ENCODE measurements at places on chromosomes 11 and 22. TPM values are rescaled to one million over a fixed set of nuclear protein-coding genes. Genes with fewer than 3 reads are reported as not detected.

- DNase-seq = peak; percentile 1
- H3K27ac ChIP-seq = no peak overlapping the region
- H3K4me3 ChIP-seq = peak overlapping the region; percentile 32
- H3K27me3 ChIP-seq = no peaks in the 10 kb centered on the region
Observed at GRCh38 chr11:47376107-47376524, 2.2 kb downstream of the SPI1 start.

GRCh38 chr11:38553148-38553547 is 1955.1 kb upstream of the RAG2 start:
- H3K4me3 ChIP-seq = no peak overlapping the region
- H3K27me3 ChIP-seq = no peaks in the 10 kb centered on the region
- no peaks in the 10 kb centered on the region for H3K36me3 ChIP-seq
- H3K4me1 ChIP-seq = peaks cover 2% of the 10 kb centered on the region
- no peak overlapping the region for H3K27ac ChIP-seq

- peaks cover 16% of the 10 kb centered on the region for H3K36me3 ChIP-seq
- DNase-seq = no peak
- H3K27me3 ChIP-seq = no peaks in the 10 kb centered on the region
- H3K4me3 ChIP-seq = no peak overlapping the region
- H3K4me1 ChIP-seq = no peaks in the 10 kb centered on the region
Observed at GRCh38 chr11:75265851-75266531, 25.4 kb downstream of the TPBGL start.

- no peak overlapping the region for H3K27ac ChIP-seq
- H3K36me3 ChIP-seq = no peaks in the 10 kb centered on the region
- H3K4me1 ChIP-seq = peaks cover 9% of the 10 kb centered on the region
- H3K27me3 ChIP-seq = no peaks in the 10 kb centered on the region
Observed at GRCh38 chr11:8252388-8252787, 11.3 kb downstream of the LMO1 start.

GRCh38 chr22:24338726-24339451 is 68.3 kb downstream of the SPECC1L start:
- peaks cover 4% of the 10 kb centered on the region for H3K4me1 ChIP-seq
- H3K36me3 ChIP-seq = peaks cover 44% of the 10 kb centered on the region
- H3K4me3 ChIP-seq = no peak overlapping the region
- H3K27ac ChIP-seq = peak overlapping the region; percentile 52

- peaks cover 9% of the 10 kb centered on the region for H3K4me1 ChIP-seq
- peaks cover 3% of the 10 kb centered on the region for H3K36me3 ChIP-seq
- DNase-seq = peak; percentile 46
- H3K27me3 ChIP-seq = peaks cover 2% of the 10 kb centered on the region
- H3K4me3 ChIP-seq = no peak overlapping the region
Observed at GRCh38 chr11:124669193-124669592, 4.3 kb downstream of the SIAE start.

GRCh38 chr11:102589047-102589459 is 36.1 kb downstream of the MMP20 start:
- DNase-seq = no peak
- H3K36me3 ChIP-seq = no peaks in the 10 kb centered on the region
- no peak overlapping the region for H3K27ac ChIP-seq
- H3K4me1 ChIP-seq = no peaks in the 10 kb centered on the region
- no peaks in the 10 kb centered on the region for H3K27me3 ChIP-seq

DNA sequence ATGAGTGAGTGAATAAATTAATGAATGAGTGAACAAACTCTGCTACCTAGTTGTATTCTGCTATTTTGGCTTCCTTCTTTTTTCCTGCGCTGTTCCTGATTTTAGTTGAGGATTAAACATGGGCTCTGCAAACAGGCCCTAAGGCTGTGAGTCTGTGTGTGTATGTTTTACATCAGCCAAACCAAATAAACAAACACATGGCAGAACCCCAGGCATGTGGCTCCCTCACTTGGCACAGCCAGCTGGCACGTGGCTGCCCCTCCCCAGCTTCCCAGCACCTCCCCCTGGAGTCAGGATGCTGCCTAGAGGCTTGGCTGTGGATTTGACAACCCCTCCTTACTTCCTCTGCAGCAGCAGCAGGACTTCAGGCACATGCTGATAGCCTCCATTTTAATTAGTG is 593.2 kb downstream of the INSC start:
- no peaks in the 10 kb centered on the region for H3K36me3 ChIP-seq
- no peaks in the 10 kb centered on the region for H3K27me3 ChIP-seq
- no peak overlapping the region for H3K4me3 ChIP-seq

DNA sequence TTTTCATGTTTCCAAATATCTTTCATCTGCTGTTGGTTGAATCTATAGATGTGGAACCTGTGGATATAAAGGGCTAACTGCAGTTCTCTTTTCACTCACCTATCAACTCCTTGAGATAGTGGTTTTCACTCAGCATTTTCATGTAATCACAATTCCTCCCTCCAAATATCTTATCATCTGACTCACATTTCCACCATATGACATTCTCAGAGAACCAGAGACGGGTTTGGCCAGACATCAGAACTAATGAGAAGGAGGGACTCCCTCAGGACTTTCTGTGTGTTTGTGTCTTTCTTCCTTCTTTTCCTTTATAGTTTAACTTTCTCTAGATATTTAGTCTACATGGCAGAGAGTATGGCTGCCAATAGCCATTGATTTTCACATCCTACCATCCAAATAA is 134.8 kb upstream of the DDI1 start:
- H3K27me3 ChIP-seq = no peaks in the 10 kb centered on the region
- no peaks in the 10 kb centered on the region for H3K4me1 ChIP-seq
- no peak for DNase-seq
- no peaks in the 10 kb centered on the region for H3K36me3 ChIP-seq
- no peak overlapping the region for H3K4me3 ChIP-seq
- no peak overlapping the region for H3K27ac ChIP-seq

- DNase-seq = no peak
- no peaks in the 10 kb centered on the region for H3K36me3 ChIP-seq
- no peaks in the 10 kb centered on the region for H3K27me3 ChIP-seq
Observed at GRCh38 chr11:79241205-79241851, 199.5 kb downstream of the TENM4 start.

DNA sequence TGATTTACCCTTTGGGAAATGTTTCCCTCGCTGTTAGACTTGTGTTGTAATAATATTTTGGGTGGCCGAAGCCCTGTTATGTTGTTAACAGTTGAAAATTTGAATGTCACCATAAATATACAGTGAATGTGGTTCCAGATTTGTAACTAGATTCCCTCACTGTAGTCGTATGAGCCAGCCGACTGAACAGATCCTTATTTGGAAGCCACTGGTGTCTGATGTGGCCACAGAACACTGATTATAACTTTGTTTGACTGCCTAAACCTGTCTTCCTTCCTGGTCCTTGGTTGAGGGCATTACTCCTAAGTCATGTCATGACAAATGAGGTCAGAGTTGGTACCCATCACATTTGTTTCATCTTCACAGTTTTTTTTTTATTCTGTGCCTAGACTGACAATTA is 45.4 kb downstream of the YAP1 start:
- no peak overlapping the region for H3K4me3 ChIP-seq
- H3K27me3 ChIP-seq = no peaks in the 10 kb centered on the region
- no peak for DNase-seq
- no peak overlapping the region for H3K27ac ChIP-seq
- no peaks in the 10 kb centered on the region for H3K36me3 ChIP-seq
- no peaks in the 10 kb centered on the region for H3K4me1 ChIP-seq

- no peaks in the 10 kb centered on the region for H3K27me3 ChIP-seq
- H3K4me1 ChIP-seq = no peaks in the 10 kb centered on the region
Observed at GRCh38 chr22:40578171-40578570, 58.3 kb downstream of the MRTFA start.

DNA sequence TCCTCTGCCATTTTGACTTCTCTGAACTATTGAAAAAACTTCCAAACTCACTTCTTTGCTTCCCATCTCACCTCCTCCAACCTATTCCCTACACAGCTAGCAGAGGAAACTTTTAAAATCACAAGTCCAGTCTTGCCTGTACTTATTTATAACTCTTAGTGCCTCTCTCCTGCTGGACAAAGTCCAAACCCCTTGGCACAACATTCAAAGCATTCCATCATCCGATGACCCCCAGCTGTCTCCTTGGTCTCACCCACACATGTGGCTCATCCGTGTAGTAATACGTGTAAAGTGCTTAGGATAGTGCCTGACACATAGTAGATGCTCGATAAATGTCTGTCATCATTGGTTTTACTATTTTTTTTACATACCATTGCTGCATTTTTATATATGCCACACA is 101.4 kb downstream of the PARVA start:
- peaks cover 52% of the 10 kb centered on the region for H3K36me3 ChIP-seq
- no peak overlapping the region for H3K4me3 ChIP-seq
- H3K27me3 ChIP-seq = no peaks in the 10 kb centered on the region

- no peak overlapping the region for H3K27ac ChIP-seq
- peaks cover 9% of the 10 kb centered on the region for H3K4me1 ChIP-seq
- H3K36me3 ChIP-seq = no peaks in the 10 kb centered on the region
- DNase-seq = no peak
Observed at GRCh38 chr11:75239531-75240290, 863 bp upstream of the TPBGL start.

DNA sequence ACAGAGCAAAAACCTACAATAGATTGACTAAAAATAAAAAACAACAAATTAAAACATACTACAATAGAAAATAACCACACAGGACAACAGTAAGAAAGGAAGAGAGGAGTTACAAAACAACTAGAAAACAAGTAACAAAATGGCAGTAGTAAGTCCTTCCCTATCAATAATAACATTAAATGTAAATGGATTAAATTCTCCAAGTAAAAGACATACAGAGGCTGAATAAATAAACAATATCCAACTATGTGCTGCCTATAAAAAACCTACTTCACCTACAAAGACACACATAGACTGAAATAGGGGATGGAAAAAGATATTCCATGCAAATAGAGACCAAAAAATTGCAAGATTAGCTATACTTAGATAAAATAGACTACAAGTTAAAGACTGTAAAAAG is 57.0 kb upstream of the RASSF10 start:
- no peaks in the 10 kb centered on the region for H3K36me3 ChIP-seq
- no peak for DNase-seq
- no peak overlapping the region for H3K4me3 ChIP-seq
- no peaks in the 10 kb centered on the region for H3K27me3 ChIP-seq

- H3K27ac ChIP-seq = no peak overlapping the region
- H3K4me3 ChIP-seq = peak overlapping the region; percentile 58
- H3K4me1 ChIP-seq = peaks cover 10% of the 10 kb centered on the region
- H3K36me3 ChIP-seq = peaks cover 2% of the 10 kb centered on the region
- DNase-seq = no peak
Observed at GRCh38 chr22:50563413-50564160, 868 bp upstream of the SYCE3 start.

DNA sequence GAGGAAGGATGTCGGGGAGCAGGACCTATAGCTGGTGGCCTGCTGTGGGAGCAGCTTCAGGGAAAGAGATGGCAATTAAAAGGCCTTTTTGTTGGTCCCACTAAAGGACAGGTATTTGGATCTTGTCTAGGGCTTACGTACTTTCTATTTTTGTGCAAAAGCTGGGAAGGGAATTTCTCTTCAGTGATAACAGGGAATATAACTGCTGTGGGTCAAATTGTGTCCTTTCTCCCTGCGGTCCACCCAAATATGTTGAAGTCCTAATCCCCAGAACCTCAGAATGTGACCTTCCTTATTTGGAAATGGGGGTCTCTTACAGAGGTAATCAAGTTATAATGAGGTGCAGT is 14.0 kb downstream of the HSPA8 start:
- H3K27ac ChIP-seq = no peak overlapping the region
- peaks cover 2% of the 10 kb centered on the region for H3K27me3 ChIP-seq
- DNase-seq = no peak
- no peak overlapping the region for H3K4me3 ChIP-seq
- H3K4me1 ChIP-seq = no peaks in the 10 kb centered on the region
- no peaks in the 10 kb centered on the region for H3K36me3 ChIP-seq

DNA sequence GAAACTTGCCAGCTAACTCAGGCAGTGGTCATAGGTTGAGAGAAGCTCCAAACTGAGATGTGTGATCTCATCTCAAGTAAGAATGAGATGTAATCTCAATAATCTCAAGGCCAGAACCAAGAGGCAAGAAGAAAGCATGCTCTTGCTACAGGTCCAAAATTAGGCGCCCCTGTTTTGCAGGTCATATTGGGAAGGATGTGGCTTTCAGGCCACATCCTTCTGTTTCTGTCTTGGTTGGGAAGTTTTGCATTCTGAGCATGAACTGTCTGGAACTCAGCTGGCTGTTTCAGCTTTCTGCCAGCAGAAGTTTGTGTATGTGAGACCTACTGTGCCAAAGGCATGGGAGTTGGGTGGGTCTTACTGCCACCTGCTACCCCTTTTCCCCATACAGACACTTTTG is 67.5 kb upstream of the MS4A8 start:
- peak; percentile 1 for DNase-seq
- H3K36me3 ChIP-seq = no peaks in the 10 kb centered on the region
- no peaks in the 10 kb centered on the region for H3K27me3 ChIP-seq
- no peaks in the 10 kb centered on the region for H3K4me1 ChIP-seq

GRCh38 chr11:27058456-27058855 is 17.8 kb downstream of the BBOX1 start:
- no peak overlapping the region for H3K4me3 ChIP-seq
- H3K36me3 ChIP-seq = no peaks in the 10 kb centered on the region
- H3K27ac ChIP-seq = no peak overlapping the region

- no peak for DNase-seq
- H3K4me3 ChIP-seq = no peak overlapping the region
- no peaks in the 10 kb centered on the region for H3K4me1 ChIP-seq
- H3K27me3 ChIP-seq = no peaks in the 10 kb centered on the region
- H3K36me3 ChIP-seq = peaks cover 61% of the 10 kb centered on the region
Observed at GRCh38 chr22:42813501-42813900, 43.6 kb downstream of the ARFGAP3 start.

DNA sequence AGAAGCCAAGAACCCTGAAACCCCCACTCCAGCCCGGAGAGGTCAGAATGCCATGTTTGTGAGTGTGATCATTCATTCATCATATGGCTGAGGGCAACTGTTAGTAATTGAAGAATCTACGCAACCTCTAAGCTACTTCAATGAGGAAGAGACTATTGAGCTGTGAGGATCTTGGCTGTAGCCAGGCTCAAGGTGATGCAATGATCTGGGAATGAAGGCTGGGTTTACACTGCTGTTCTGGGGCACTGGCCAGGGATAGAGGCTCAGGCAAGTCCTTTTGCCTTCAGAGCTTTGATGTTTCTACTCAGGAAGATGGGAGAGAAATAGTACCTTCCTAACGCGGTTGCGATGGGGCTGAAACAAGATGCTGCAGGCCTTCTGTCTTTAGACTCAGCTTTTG is 12.9 kb downstream of the CRYBB2 start:
- H3K36me3 ChIP-seq = no peaks in the 10 kb centered on the region
- no peak for DNase-seq
- H3K4me1 ChIP-seq = peaks cover 3% of the 10 kb centered on the region
- H3K27ac ChIP-seq = no peak overlapping the region

GRCh38 chr11:114098927-114099326 is 39.4 kb downstream of the ZBTB16 start:
- no peak for DNase-seq
- H3K36me3 ChIP-seq = no peaks in the 10 kb centered on the region
- H3K4me1 ChIP-seq = peaks cover 4% of the 10 kb centered on the region
- H3K27me3 ChIP-seq = no peaks in the 10 kb centered on the region
- H3K27ac ChIP-seq = no peak overlapping the region
- H3K4me3 ChIP-seq = no peak overlapping the region

GRCh38 chr11:132106096-132106982 is 735.9 kb downstream of the NTM start:
- no peak overlapping the region for H3K27ac ChIP-seq
- H3K27me3 ChIP-seq = no peaks in the 10 kb centered on the region
- H3K4me1 ChIP-seq = peaks cover 15% of the 10 kb centered on the region
- H3K4me3 ChIP-seq = no peak overlapping the region
- no peaks in the 10 kb centered on the region for H3K36me3 ChIP-seq

The SPI1 gene
- total RNA-seq = 3.6 TPM

The KDELR3 gene
- 36.4 TPM for total RNA-seq

The OTOG gene
- total RNA-seq = under 0.01 TPM

The CCDC81 gene
- 1.1 TPM for total RNA-seq

The KCNK4 gene
- total RNA-seq = 0.13 TPM

The CRYBB1 gene
- total RNA-seq = 1.2 TPM

The RASSF10 gene
- total RNA-seq = 0.35 TPM

The GRK3 gene
- total RNA-seq = 9.0 TPM

Measured in muscle of leg (tissue), 16 donors.